MV-4-11 (cell line): ENCODE measurements at places on chromosomes 4 and X.

GRCh38 chr4:30330894-30331652 lies 389.1 kb upstream of the PCDH7 start:
- no peak for DNase-seq

DNA sequence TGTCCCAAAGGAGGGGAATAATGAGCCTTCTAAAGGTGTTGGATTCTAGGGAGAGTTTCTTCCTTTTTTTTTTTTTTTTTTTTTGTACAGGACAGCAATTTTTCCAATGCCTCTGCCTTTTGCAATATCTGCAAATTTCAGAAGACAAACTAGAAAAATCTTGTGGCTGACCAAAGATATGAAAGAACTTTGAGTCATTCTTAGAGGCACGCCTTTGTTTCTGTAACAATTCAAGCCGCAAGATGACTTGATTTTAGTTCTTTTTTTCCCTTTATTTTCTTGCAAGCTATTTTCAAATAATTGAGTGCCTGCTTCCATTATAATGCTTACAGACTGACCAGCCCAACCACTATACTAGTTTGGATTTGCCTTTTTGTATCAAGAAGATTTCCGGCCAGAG lies 47.6 kb upstream of the UXT start:
- DNase-seq, result peak; percentile 50

GRCh38 chrX:154779261-154779660 lies 16.6 kb downstream of the DKC1 start:
- DNase-seq, result peak; percentile 57

DNA sequence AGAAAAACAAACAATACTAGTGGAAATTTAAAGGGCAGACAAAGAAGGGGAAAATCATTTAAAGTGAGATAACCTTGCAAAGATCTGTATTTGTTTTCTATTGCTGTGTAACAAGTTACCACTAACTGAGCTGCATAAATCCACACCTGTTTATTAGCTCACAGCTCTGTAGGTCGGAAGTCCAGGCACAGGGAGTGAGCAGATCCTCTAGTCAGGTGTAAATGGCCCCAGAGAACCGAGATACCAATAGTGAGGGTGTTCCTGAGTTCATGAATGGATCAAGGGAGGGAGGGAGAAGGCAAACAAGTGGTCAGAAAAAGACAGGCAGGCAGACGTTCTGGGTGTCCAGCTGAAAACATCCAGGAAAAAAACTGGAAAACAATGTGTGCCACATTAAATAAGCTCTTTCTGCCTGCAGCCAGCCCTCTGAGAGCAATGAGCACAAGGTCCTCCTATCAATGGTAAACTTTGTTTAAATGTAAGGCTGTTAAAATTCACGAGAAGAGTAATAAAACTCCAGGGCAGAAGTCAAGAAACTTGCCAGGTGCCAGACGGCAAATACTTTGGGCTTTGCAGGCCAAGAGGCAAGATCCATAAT lies 25.0 kb downstream of the ADGRA3 start:
- no peak for DNase-seq

- DNase-seq, result no peak
These were observed 166.4 kb downstream of the TRIML1 start for GRCh38 chr4:188305690-188306089.

GRCh38 chrX:47143894-47144625 lies 442 bp downstream of the NDUFB11 start:
- peak; percentile 27 for DNase-seq

DNA sequence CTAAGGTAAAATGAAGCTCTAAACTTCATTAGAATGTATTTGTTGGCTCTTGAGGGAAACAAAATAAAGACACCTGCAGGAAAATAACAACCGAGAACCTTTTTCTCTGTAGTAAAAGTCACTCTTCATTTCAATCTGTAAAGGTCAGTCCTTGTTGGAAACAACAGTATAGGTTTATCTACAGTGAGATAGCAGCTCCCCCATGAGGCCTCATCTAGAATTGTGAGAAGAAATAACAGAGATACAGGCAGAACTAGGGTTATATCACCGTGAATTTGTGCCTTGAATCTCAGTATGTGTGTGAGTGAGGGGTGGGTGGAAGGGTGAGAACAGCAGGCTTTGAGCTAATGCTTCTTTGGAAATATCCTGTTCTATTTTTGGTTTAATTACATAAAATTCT lies 107.8 kb upstream of the FMR1 start:
- DNase-seq, result no peak

- DNase-seq, result no peak
These were observed 48.9 kb downstream of the MND1 start for GRCh38 chr4:153393397-153393796.

DNA sequence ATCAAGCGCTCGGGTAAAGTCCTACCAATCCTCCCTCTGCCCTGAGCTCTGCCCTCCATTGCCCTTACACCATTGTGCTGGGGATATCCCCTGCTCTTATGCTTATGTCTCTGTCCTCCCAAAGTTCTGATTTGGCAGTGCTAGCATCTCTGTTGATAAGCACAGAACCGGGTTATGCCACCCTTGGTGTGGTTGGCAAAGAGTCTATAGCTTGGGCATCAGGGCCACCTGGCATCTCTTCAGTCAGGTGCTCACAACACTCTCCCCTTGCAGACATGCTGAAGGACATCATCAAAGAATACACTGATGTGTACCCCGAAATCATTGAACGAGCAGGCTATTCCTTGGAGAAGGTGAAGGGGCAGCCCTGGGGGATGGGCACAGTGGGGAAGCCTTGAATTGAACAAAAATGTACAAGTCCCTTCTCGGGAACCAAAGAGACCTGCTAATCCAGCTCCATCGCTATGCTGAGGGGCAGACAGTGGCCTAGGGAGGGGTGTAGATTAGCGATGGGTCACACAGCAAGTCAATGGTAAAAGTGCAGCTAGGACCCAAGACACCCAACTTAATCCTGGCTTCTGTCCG lies 3.8 kb downstream of the MAGED2 start:
- DNase-seq, result no peak

GRCh38 chr4:7917669-7918068 lies 22.0 kb downstream of the AFAP1 start:
- no peak for DNase-seq

GRCh38 chrX:49912086-49912485 lies 10.3 kb upstream of the CLCN5 start:
- DNase-seq, result no peak

DNA sequence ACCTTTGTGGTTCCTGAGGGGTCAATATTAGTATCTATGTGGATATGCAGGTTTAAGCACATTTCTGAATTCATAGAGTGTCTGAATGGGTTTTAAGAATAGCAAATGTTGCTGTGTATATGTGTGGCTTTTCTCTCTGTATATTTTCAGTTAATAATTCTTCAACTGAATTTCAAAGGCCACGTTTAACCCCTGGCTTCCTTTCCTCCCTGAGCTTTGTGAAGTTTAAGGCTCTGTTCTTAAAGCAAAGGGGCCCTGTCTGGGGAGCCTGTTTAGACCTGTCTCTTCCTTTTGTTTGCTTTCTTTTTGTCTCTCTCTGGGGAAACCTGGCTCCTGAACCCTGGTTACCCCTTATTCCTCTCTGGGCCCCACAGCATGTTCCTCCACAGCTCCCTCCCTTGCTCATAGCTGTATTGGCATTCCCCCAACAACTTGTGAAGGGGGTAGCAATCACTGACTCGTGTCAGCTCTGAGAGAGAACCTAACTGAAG lies 139.1 kb downstream of the COL4A6 start:
- no peak for DNase-seq

- DNase-seq, result no peak
These were observed 194.4 kb upstream of the ANK2 start for GRCh38 chr4:112855058-112855457.

GRCh38 chrX:131747173-131747572 lies 203.3 kb downstream of the OR13H1 start:
- DNase-seq, result no peak

DNA sequence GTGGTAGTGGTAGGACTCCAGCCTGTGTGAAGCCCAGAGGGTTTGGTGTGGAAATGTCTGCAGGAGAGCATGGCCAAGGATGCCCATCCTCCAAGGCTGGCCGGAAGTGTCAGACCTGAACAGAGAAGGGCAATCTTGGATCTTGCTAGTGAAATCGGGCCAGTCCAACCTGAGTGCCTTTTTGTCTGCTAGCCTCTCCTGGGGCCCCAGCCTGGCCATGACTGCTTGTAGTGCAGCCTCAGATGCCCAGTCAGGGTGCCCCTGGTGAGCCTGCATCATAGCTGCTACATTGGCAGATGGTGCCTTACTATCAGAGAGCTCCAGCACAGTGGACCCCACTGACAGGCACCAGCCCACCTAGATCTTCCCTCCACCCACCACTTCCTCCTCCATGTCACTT lies 99.3 kb upstream of the PCDH18 start:
- no peak for DNase-seq

DNA sequence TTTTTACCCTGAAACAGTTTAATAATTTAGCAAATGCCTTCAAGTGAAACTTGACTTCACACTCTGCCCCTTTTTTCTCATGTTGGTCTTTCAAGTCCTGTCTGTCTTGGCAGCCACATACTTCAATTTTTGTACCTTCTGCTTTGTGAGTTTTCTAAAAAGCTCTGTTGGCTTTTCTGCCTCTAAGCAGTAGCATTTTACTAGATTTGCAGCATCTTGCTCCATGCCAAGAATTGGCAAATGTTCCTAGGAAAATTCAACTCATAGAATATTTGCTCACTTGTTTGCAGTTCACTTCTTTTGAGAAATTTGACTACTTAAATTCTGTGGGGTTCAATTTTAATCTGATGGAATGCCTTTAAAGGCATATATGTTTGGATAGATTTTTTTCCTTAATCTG lies 59.2 kb downstream of the FAM47A start:
- no peak for DNase-seq

GRCh38 chrX:154486052-154486395 lies 391 bp downstream of the UBL4A start:
- no peak for DNase-seq

GRCh38 chr4:16857425-16857824 lies 41.0 kb downstream of the LDB2 start:
- DNase-seq, result no peak

GRCh38 chr4:33078145-33078544 lies 2358.0 kb downstream of the PCDH7 start:
- DNase-seq, result no peak

- DNase-seq, result no peak
These were observed 91.2 kb downstream of the FAM53A start for GRCh38 chr4:1592709-1593417.

DNA sequence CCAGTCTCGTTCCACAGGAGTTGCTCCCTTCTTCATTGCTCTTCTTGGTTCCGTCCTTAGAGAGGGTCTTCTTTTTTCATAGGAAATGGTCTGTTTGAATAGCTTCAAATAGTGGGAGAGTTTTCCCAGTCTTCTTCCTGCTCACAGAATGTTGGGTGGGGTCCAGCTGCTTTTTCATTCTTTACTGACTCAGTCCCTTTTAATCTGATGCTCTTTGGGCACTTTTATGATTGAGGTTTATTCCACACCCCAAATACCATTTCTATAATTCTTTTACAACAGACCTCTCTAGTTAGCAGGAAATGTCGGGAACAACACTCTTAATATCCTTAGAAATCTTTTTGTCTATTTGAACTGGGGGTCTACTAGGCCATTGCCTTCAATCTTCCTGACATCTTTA lies 239.5 kb downstream of the PRDM5 start:
- no peak for DNase-seq

GRCh38 chrX:11750046-11750445 lies 8.0 kb upstream of the MSL3 start:
- peak; percentile 19 for DNase-seq

GRCh38 chr4:95381843-95382580 lies 166.8 kb downstream of the UNC5C start:
- no peak for DNase-seq

DNA sequence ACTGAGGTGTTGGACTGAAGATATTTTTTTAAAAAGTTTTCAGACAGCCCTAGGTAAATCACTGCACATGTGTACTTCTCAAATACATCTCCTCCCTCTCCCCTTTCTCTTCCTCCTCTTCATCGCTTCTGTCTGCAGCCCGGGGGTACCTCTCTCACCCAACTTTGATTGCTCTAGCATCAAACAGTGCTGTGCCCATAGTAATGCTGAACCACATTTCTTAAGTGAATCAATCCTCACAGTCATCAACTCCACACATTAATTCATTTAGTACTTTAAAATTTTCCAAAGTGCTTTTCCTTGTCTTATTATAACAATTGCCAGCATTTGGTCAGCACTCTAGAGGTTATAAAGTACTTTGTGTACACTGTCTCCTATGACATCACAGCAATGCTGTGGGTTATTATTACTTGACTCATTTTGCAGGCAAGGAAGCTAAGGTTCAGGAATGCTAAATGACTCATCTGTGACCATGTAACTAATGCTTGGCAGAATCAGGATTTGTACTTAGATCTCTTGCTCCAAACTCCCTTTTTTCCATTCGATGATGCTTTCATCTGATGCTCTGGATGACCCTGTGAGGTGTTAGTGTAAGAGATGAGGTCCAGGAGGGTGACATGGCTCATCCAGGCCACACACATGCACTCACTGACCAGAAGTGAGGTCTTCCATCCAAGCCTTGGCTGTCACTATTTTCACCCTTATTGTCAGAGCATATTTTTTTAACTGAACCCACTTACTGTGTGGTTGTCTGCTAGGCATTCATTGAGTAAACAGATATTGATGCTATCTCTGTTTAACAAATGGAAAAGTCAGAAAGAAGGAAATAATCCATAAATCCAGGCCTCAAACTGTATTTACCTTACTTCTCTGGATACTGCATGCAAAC lies 58.8 kb downstream of the RHOH start:
- DNase-seq, result peak; percentile 16

GRCh38 chrX:20829665-20830491 lies 544.3 kb upstream of the CNKSR2 start:
- peak; percentile 68 for DNase-seq

GRCh38 chr4:3416821-3417221 lies 24.9 kb upstream of the HGFAC start:
- DNase-seq, result no peak

GRCh38 chr4:3388471-3389232 lies 53.1 kb upstream of the HGFAC start:
- DNase-seq, result peak; percentile 83

DNA sequence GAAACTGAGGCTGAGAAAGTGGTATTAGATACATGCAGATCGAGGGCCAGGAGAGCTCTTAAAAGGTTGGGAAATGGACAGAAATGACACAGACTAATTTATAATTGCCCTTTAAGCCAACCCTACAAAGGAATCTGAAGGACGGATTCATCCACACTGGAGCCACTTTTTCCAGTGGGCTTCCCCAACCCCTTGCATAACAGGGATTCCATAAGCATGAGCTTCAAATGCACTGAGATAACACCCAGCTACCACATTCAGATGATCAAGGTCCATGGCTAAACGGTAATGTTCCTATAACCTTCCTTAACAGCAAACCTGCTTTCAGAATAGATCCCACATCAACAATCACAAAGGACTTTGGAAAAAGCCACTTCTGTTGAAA lies 34.2 kb downstream of the PLAC1 start:
- DNase-seq, result no peak

- no peak for DNase-seq
These were observed 48.8 kb downstream of the ZNF732 start for GRCh38 chr4:256492-256891.
